ENCODE measurements at places on chromosomes 3 and 15.

- no peak for DNase-seq
These were observed 894.7 kb downstream of the OTOL1 start for GRCh38 chr3:162391301-162391700.

- DNase-seq = no peak
These were observed 22.4 kb downstream of the ISG20 start for GRCh38 chr15:88661041-88661700.

DNA sequence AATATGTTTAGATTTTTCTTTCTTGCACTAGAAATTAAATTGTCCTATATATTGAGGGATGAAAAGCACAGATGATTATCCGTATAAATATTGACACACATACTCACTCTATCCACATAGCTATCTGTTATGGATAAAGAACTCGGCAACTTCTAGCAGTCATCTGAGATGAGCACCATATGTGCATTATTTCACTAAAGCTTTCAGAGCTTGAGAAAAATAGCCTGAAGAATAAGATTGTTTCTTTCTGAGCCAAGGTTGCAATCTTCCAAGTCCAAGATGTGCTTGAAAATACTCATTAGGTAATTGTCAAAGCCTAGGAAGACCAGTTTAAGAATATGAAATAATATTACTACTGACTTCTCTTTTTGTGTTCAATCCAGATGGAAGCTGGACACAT, 40.5 kb downstream of the COL8A1 start:
- DNase-seq = no peak

DNA sequence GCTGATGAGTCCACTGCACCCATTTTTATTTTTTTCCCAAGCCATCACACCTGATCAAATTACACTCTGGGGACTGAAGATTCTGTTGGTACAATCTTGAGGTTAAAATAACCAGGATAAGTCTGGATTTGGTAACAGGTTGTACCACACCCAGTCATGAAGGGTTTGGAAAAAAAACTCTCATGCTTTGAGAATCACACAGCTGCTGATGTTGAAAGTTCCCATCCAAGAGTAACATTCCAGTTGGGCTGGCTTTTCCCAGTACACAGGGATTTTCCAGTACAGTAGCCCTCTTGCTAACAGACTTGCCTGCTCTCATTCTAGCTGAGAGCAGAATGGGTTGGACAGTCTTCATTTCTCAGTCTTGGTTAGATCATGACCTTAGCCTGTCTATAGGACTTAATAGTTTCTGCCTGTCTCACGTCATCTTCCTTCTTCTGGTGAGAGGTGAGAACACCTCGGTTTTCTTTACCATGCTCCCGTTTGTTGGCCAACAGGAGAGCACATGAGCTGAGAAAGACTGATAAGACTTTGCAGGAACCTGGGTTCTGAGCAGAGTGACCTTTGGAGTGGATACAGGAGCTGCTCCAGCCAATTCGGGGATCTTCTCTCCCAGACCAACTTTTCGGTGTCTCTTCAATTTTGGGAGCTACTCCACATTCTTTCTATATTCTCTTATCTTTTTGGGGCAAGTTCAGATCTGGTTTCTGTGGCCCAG, 300.1 kb upstream of the LYSMD4 start:
- DNase-seq = no peak

DNA sequence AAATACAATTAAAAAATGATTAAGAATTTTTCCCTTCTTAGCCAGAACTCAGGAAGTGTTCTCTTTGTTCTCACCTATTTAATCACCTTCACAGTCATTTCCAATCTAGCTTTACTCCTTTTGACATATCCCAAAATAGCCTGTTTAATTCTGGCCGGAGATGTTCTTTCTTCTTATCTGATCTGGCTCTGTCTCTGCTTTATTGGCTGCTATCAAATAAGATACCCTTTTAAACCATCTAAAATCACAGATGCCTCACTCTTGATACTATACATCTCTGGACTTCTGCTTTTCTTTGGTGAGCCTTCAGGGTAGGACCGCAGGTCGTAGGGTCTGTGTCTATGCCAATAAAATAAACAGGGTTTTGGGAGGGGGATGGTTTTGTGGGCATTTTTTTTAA, 319.2 kb upstream of the SEMA6D start:
- DNase-seq = no peak

DNA sequence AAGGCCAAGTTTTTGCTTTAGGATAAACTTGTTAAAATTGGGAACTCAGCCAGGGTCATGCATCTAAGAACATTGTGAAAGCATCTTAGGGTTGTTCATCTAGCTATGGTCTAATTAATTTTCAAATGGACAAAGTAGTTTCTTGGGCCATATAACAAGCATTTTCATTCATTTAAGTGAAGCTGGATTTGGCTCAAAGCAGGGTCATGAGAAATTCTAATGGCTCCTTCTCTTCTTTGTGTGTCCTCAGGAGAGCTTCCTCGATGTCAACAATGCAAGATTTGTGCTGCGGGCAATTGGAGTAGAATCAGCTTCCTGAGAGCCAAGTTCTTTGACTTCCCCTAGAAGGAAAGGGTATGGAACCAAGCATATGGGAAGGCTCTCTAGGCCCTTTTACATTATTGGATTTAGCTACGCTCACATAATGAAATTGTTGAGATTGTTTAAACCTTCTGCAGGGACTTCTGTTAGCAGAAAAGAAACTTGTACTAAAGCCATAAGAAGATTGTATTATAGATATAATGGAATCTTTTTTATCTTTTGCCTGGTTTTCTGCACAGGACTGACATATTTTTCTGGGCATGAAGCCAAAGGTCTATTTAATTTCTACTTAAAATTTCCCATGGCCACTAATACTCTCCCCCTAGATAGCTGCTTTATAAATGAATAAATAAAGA, 1.8 kb upstream of the SAMMSON start:
- DNase-seq = no peak

DNA sequence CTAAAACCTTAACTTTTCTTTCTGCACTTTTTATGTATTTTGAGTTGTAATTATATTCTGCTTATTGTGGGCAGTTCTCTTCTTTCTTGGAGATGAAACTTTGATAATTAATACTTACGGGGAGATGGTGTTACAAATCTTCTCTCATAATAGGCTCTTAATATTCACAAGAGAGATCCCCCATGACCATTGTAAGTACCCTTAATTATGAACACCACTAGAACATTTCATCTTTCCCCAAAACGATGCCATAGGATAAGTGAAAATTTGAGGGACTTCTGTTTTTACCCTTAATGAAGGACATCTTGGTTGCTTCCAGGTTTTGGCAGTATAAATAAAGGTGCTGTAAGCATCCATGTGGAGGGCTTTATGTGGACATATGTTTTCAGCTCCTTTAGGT, 60.7 kb downstream of the PIAS1 start:
- DNase-seq = no peak

DNA sequence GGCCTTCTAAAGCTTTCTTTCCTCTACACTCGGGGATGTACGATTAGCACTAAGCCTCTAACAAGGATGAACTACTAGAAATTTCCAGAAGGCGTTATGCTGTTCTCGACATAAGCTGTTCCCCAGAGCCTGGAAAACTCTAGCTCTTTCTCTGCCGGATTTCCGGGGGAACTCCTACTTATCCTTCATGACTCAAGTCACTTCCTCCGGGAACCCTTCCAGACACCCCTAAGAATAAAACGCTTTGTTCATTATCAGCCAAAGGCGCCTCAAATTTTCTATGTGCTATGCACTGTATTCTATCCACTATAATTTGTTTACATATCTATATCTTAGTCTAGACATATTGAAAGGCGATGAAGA, 455 bp upstream of the SNAP23 start:
- DNase-seq = no peak

DNA sequence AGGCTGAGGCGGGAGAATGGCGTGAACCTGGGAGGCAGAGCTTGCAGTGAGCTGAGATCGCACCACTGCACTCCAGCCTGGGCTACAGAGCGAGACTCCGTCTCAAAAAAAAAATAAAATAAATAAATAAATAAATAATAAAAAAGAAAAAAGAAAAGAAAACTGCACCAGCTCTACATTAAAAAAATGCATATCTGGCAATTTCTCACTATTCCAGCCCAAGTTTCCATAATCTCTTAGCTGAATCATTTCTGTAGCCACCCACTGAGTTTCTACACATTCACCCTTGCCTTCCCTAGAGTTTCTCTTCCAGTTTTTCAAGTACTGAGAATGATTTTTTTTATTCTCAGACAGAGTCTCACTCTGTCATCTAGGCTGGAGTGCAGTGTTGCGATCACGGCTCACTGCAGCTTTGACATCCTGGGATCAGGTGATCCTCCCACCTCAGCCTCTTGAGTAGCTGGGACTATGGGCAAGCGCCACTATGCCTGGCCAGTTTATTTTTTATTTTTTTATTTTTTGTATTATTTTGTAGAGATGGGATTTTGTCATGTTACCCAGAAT, 24.5 kb upstream of the SLC7A14 start:
- no peak for DNase-seq

DNA sequence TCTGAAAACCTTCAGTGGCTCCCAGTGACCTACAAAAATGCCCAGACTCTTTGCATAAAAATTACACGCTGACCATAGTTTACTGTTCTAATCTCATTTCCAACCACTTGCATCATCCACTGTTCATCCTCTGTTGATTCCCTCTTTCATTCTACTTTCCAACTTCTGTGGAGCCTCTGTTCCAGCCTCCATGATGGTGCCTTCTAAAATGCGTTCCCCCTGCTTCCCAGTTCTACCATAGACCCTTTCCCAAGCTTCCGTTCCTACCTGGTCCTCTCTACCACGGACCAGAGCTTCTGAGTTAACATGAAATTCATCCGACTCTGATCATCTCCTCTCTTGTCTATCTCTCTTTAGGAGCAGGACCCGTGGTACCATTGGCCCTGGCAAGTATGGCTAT, 127.0 kb downstream of the THSD4 start:
- DNase-seq = no peak

DNA sequence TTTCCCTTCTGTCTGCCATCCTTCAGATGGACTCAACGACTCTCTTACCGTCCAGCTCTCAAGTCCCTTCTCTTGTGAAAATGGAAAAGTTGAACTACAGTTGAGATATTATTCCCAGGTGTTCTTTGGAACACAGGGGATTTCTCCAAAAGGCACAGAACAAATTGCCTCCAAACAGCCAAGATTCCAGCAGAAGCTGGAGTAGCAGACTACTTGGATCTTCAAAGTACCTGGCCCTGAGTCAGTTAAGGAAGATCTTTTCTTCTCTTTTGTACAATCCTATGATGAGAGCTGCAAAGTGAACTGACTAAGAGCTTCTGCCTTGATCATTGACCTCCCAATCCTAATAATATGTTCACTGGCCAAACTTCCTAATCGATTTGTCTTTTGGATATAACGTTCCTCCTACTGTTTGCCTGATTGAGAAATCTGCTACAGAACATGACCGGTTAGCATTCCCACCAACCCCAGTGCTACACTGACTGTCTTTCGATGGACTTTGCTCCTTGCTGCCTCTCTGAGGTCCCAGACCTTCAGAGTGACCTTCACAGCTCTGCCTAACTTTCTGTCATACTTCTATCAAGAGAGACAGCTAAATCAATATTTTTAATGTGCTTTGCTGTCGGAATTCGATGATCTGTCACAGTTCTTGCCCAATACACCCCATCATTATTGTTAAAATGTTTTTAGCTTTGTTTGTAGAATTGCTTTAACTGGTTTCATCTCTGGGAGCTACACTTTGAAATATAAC, 21.9 kb downstream of the PAQR9 start:
- DNase-seq = no peak

- no peak for DNase-seq
These were observed 4.8 kb downstream of the UBE2E1 start for GRCh38 chr3:23810343-23811184.
